ENCODE measurements at places on chromosomes 3 and 15.

- DNase-seq: peak; percentile 100
These were observed 96.3 kb upstream of the DLG1 start for GRCh38 chr3:197394464-197395321.

GRCh38 chr15:63322541-63322940 lies 45.1 kb downstream of the APH1B start:
- peak; percentile 14 for DNase-seq

- DNase-seq: no peak
These were observed 6.6 kb upstream of the SH3BP5 start for GRCh38 chr3:15339001-15339400.

DNA sequence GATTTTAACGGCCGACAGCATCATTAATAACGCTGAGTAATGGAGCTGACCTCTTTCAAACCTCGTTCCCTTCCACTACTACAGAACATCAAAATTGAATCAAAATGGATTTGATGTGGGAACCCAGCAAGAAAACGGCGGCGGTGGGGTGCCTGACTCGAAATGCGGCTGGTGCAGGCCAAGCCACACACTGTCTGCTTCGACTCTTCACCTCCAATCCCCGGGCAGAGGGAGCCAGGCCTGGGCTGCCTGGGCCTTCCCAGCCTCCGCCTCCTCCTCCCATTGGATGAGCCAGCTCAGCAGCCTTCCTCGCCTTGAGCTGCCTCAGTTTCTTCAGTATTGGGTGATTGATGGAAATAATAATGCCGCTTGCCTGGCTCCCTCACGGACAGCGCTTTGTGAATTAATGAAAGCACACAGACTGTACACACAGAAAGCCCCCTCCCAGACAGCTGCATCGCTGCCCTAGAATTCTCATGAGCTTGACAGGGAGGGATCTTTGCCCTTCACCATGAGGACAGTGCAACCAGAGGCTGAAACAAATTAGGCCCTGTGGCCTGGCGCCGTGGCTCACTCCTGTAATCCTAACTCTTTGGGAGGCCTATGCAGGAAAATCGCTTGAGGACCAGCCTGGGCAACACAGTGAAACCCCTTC lies 11.4 kb upstream of the MEGF11 start:
- DNase-seq: no peak

DNA sequence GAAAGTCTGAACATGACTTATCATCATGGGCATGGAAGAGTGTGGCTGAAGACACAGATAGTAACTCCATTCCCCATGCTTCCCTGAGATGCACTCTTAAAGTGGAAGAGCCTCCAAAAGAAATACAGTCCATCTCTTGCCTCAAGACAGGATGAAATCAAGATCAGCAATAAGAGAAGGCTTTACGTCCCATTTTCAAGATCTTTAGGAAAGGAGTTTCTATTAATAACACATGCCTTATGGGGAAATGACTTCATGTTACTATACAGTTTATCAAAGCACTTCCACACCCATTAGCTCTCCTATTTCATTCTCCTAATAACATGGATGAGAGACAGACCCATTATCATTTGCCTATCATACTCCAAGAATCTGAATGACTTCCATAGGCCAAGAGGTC lies 6.1 kb upstream of the KBTBD12 start:
- DNase-seq: no peak

DNA sequence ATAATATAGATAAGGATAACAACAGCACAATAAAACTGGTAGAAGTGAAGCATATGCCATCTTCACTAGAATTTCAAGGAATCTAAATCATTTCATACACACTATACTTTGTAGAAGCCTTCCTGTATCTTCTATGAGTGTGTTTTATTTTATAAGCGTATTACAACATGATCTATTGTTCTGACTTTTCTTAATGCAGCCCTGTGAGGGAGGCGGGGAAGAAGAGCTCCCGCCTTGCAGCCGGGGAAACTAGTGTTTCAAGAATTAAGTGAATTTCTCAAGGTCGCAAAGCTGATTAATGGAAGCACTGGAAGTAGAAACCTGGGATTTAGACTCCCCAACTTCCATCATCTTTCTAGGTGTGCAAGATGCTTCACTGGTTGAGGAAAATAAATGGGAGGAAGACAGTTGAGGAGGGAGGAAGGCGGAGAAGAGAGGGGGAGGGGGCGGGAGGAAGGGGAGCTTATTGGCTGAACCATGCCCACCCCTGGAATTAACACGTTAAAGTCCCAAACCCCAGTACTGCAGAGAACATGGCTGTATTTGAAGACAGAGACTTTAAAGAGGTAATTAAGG lies 32.9 kb downstream of the VGLL4 start:
- no peak for DNase-seq

DNA sequence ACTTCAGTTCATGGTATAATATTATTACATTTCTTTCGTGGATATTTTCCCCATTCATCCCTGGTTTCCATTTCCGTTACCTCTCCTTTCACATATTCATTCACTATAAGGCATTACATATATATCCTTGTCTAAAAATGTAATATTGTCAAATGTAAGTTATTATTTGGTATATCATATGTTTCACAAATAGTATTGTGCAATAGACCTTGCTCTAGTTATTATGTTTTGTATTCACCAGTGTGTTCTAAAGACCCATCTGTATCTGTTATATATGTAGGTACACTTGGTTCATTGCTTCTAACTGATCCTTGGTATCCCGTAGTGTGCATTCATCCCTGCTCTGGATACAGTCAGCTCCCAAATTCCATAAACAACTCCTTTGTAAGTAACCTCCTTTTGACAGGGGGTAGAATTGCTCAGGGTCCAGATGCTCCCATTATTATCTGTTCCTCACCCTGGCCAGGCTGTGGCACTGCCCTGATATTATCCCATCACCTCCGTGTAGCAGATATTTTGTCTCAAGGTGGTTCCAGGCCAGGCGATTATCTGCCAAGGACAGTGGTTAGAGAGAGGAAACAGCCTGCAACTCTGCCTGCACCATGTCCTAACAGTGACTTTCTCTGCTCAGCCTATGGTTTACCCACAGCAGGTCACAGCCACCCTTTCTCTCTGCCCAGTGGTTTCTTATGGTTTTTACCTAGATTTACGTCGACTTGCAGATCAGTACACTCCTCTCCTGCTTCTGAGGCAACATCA lies 29.2 kb downstream of the PAQR9 start:
- DNase-seq: no peak

- DNase-seq: no peak
These were observed 127.6 kb upstream of the GBE1 start for GRCh38 chr3:81888914-81889557.

GRCh38 chr15:60363087-60363549 lies 34.7 kb downstream of the ANXA2 start:
- DNase-seq: no peak

GRCh38 chr3:192817053-192817452 lies 89.7 kb upstream of the FGF12 start:
- DNase-seq: peak; percentile 44

DNA sequence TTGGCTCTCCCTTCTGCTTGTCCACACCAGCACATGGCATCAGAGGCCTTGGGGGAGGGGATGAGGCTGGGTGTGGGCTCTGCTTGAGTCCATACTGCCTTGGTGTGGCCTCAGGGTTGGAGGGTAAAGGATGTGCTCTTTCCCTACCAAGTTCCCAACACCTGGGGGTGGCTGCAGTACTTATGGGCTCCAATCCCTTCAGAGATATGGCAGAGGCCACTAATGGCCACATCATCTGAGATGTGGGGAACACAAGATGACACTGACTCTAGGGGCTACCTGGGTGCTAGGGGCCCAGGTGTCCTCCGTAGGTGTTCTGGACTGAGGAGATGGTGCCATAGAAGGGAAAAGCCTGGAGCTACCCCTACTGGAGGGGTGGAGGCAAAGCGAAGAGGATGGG lies 6.9 kb downstream of the CXCR6 start:
- no peak for DNase-seq

GRCh38 chr3:47282424-47283192 lies at the start of the genes KIF9 and KLHL18:
Gene KIF9 (minus strand): TSS chr3:47282799. CDS start chr3:47277374, 5,425 bp downstream.
Gene KLHL18 (plus strand): TSS chr3:47282944. CDS start chr3:47282966, 22 bp downstream.
- peak; percentile 49 for DNase-seq

- DNase-seq: no peak
These were observed 8.5 kb upstream of the IREB2 start for GRCh38 chr15:78429477-78429876.

- no peak for DNase-seq
These were observed 400.9 kb downstream of the SHQ1 start for GRCh38 chr3:72447059-72447946.

DNA sequence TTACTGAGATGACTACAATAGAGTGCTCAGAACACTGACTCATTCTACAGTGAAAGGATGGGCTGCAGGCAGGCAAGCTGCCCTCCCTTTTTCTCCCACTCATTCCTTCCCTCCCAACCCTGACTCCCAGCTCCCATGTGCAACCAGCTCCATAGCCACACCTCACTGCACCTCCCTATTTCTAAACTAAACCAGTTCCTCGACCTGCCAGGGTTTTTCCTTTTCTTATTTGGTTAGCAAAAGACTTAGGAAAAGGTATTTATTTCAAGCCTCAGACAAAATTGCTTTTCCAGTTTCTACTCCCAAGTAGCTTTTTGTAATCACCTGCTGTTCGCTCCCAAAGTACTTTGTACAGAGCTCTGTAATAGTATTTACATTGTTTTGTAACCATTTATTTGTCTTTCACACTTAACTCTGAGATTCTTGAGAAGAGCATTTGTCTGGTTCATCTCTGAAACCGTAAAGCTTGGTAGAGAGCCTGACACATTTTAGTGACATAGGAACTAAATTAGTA lies 2.2 kb downstream of the AADAC start:
- DNase-seq: peak; percentile 9

DNA sequence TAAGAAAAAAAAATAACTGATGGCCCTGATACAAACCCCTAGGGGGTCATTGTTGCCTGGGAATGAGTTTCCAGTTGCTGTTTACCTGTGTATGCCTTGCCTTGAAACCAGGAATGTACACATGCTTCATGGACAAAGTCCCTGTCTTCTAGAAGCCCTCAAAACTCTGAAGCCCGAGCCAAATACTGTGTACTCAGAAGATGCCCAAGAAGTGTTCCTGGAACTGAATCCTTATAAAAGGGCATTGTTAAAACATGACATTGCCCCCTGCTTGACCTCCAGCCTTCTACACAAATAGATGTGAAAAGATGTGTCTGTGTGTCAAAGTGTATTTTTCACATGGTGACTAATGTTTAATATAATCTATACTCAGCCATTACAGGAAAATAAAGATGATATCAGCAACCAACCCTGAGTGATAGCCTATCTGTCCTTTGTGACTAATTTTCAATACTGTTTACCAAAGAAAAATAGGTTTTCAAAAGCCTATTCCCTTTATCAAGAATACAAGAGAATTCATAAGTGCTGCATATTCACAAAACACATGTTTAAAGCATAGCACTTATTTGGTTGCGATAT lies 325.9 kb downstream of the MECOM start:
- no peak for DNase-seq

GRCh38 chr3:10192953-10193691 lies 28.4 kb downstream of the IRAK2 start:
- peak; percentile 89 for DNase-seq

- no peak for DNase-seq
These were observed 36.5 kb upstream of the PLXNA1 start for GRCh38 chr3:126946405-126946804.

DNA sequence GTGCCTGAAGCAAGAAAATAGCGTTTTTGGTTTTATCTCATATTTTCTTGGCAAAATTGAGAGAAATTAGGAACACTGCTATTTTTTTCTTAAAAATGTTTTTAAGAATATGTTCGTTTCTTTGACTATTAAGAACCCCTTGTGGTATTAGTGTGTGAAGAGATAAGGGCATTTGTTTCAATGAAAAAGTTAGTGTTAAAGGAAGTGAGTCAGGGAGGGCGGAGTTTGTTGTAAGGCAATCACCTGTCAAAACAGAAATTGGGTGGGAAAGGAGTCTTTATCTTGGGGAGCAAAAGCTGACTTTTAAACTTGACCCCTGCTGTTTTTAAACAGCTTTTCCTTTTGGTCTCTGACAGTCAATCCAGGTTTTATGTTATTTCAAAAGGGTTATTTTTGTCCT lies 4.2 kb downstream of the RAP2B start:
- no peak for DNase-seq

- DNase-seq: no peak
These were observed 758.3 kb upstream of the ARPP21 start for GRCh38 chr3:34881026-34881425.

- DNase-seq: no peak
These were observed 13.9 kb upstream of the RTP1 start for GRCh38 chr3:187183210-187183862.

DNA sequence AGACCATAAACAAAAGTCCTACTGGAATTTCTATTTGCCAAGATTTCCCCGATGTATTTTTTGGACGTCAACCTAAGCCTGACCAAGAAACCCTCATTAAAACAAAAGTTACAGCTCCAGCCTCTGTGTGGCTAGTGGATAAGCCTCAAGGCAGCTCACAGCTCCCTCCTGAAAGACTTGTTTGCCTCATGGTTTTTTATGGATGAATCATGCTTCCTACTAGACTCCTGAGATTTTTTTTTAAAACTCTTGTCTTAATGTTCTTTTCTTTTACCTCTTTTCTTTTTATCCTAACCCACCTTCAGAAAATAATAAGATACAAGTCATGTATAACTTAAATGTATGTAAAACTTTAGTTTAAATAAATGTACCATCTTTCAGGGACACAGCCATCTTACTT lies 52.4 kb downstream of the SUCNR1 start:
- peak; percentile 70 for DNase-seq

- no peak for DNase-seq
These were observed 886.8 kb downstream of the VGLL3 start for GRCh38 chr3:86104154-86104553.

DNA sequence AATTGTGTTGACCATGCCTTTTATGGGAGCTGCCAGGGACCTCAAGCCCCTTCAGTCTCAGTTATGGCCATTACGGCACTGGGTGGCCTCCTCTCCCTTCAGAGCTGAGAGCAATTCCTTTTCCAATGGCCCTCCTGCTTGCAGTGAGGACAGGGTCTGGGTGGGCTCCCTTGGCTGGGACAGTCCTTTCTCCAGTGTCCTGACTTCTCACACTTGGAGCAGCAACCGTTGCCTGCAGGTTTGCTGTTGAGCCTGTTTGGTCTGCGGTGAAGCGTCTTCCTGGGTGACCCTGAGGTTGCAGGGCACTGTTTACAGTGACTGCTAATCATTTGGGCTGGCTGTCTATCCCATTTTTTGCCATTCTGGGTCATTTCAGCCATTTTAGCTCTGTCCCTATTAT lies 3.5 kb upstream of the CCDC80 start:
- no peak for DNase-seq

GRCh38 chr3:48273594-48274211 lies 32.8 kb downstream of the ZNF589 start:
- no peak for DNase-seq

DNA sequence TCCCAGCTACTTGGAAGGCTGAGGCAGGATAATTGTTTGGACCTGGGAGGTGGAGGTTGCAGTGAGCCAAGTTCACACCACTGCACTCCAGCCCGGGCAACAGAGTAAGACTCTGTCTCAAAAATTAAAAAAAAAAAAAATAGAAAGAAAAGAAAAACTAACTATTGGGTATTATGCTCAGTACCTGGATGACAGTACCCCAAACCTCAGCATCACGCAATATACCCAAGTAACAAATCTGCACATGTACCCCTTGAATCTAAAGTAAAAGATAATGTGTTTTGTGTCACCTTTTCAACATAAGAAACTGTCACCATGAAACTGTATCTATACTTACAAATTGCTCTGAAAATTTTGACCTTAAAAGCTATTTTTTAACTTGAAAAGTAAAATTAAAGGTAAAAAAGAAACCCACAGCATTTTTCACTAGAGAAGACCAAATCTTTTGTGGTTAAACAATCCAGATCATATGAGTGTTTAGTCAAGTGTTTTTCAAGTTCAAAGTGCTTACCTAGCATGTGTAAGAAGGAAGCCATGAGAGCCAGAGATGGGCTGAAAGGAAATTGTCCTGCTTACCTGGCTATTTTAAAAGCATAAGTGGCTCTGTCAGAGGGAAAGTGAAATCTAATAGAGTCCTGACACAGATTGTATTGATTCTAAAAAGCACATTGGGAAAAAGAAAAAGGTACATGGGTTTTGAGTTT lies 50.5 kb downstream of the MYO1E start:
- no peak for DNase-seq
